T-helper 9 cell (primary cell): ENCODE measurements at places on chromosomes 7 and 10.

GRCh38 chr10:33176688-33177087 lies 157.8 kb downstream of the NRP1 start:
- no peak for DNase-seq

- no peak for DNase-seq
These were observed 206.7 kb upstream of the PTPRZ1 start for GRCh38 chr7:121666306-121666705.

- DNase-seq = no peak
These were observed 89.6 kb downstream of the LCOR start for GRCh38 chr10:96921655-96922054.

DNA sequence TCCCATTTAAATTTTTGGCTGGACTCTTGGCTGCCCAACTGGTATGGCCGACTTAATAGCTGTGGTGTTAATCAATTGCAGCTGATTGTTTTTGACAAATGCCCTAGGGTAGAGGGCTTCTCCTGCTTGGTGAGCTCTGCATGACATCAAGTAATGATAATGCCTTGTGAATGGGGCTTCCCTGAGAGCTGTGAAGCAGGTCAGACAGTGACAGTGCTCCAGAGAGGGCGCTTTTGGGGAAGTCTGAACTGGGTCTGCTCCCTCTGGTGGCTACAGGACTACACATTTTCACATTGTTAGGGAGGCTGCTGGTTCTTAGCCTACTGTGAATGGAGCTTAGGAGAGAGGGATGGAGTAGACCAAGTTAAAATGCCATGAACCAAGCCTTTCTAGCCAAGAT lies 98.8 kb downstream of the SDK1 start:
- DNase-seq = no peak
